ENCODE measurements at places on chromosomes 3 and 15. TPM values are rescaled to one million over a fixed set of nuclear protein-coding genes. Genes with fewer than 3 reads are reported as not detected.

DNA sequence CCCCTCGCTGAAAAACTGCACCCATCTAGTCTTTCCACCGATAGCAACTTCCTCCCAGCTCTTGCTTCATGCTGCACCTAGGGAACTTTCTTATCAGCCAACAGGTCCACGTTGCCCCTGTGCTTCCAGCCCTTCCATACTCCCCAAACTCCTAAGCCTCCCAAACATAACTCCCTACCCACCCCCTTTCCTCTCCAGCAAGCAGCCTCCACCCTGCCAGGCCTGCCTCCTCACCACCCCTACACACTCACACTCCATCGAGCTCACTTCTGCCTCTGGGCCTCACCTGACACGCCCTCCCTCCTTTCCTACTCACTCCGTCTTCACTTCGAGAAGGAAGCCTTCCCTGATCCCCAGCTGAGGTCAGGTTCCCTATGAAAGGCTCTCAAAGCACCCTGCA is 8.1 kb downstream of the INSYN1 start:
- DNase-seq = no peak
- no peak overlapping the region for H3K4me3 ChIP-seq
- no peak overlapping the region for H3K27ac ChIP-seq

GRCh38 chr3:55859305-55859704 is 372.2 kb upstream of the WNT5A start:
- H3K27me3 ChIP-seq = no peaks in the 10 kb centered on the region
- no peaks in the 10 kb centered on the region for H3K4me1 ChIP-seq
- no peaks in the 10 kb centered on the region for H3K36me3 ChIP-seq
- DNase-seq = no peak

DNA sequence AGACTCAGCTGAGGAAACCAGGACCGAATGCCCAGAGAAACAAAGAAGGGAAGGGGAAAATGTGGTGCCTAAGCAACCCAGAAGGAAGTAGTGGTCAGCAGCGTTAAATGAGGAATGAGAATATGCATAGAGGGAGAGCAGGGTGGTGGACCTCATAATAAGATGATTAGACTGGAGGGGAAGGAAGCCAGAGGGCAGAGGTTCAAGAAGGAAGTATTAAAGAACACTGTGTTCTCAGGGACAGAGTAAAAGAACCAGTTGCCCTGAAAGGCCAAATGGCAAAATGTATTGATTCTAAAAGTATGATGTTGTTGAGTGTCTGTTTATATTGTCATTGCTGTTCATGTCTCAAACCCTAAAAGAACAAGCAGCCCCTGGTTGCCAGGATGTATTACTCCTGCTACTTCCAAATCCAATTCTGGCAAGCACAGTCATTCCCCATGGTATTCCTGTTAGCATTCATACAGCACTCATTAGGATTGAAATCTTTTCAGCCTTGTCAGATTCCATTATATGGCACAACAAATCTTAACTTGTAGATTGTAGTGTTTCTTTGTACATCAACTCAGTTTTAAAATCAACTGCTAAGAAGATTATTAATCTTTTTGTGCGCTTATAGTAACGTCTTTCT is 23.4 kb downstream of the P2RY1 start:
- no peaks in the 10 kb centered on the region for H3K36me3 ChIP-seq
- no peaks in the 10 kb centered on the region for H3K27me3 ChIP-seq
- H3K4me3 ChIP-seq = no peak overlapping the region
- no peak overlapping the region for H3K27ac ChIP-seq
- no peak for DNase-seq

GRCh38 chr15:60584355-60584998 is 105.5 kb upstream of the ICE2 start:
- no peaks in the 10 kb centered on the region for H3K36me3 ChIP-seq
- no peak for DNase-seq

The SAMMSON gene
- total RNA-seq = 0.62 TPM

The SV2B gene
- 1.1 TPM for total RNA-seq

- no peak for DNase-seq
- H3K4me1 ChIP-seq = no peaks in the 10 kb centered on the region
- no peak overlapping the region for H3K27ac ChIP-seq
- H3K27me3 ChIP-seq = no peaks in the 10 kb centered on the region
These were observed 4.0 kb upstream of the IL17RE start for GRCh38 chr3:9898467-9899241.

The TPRA1 gene
- 72.5 TPM for total RNA-seq

The PYGO1 gene
- 38.0 TPM for total RNA-seq

The HYKK gene
- total RNA-seq = 11.6 TPM

The GTF2A2 gene
- 27.2 TPM for total RNA-seq

The FGF7 gene
- 57.6 TPM for total RNA-seq

DNA sequence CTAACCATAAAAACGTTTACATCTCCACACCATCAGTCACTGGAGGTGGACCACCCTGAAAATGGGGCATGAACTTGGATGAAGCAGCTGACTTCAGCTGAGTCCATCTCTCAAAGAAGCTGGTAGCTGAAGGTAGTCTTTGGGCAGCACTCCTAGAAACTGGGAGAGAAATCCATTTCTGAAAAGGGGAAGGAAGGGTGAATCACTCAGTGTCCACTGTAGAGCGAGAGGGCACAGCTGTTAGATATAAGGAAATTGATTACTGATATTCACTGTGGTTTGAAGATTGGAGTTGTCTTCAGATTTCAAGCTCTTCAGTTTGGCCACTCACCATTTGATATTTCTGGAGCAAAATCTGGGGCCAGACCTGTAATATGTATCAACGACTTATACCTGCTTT is 499.0 kb upstream of the UBE2E2 start:
- no peaks in the 10 kb centered on the region for H3K27me3 ChIP-seq
- no peak for DNase-seq
- no peaks in the 10 kb centered on the region for H3K36me3 ChIP-seq
- no peak overlapping the region for H3K27ac ChIP-seq
- H3K4me3 ChIP-seq = no peak overlapping the region

GRCh38 chr15:39535466-39535865 is 45.4 kb upstream of the THBS1 start:
- H3K4me3 ChIP-seq = no peak overlapping the region
- H3K27ac ChIP-seq = no peak overlapping the region
- no peaks in the 10 kb centered on the region for H3K4me1 ChIP-seq
- H3K27me3 ChIP-seq = no peaks in the 10 kb centered on the region

- H3K27ac ChIP-seq = no peak overlapping the region
- no peaks in the 10 kb centered on the region for H3K36me3 ChIP-seq
- H3K4me1 ChIP-seq = no peaks in the 10 kb centered on the region
- DNase-seq = no peak
- no peaks in the 10 kb centered on the region for H3K27me3 ChIP-seq
These were observed 468.4 kb upstream of the UBE2E2 start for GRCh38 chr3:22734756-22735155.

The GOLGA8T gene
- total RNA-seq = not detected

- H3K36me3 ChIP-seq = no peaks in the 10 kb centered on the region
- no peaks in the 10 kb centered on the region for H3K27me3 ChIP-seq
- DNase-seq = no peak
- no peaks in the 10 kb centered on the region for H3K4me1 ChIP-seq
- H3K4me3 ChIP-seq = no peak overlapping the region
These were observed 675.6 kb downstream of the TBL1XR1 start for GRCh38 chr3:176521531-176522175.

The ATP2B2 gene
- 0.29 TPM for total RNA-seq

- no peak overlapping the region for H3K4me3 ChIP-seq
- no peak overlapping the region for H3K27ac ChIP-seq
- H3K36me3 ChIP-seq = no peaks in the 10 kb centered on the region
- no peaks in the 10 kb centered on the region for H3K27me3 ChIP-seq
- H3K4me1 ChIP-seq = no peaks in the 10 kb centered on the region
These were observed 4.9 kb downstream of the NT5DC2 start for GRCh38 chr3:52528586-52529375.

The OR5H6 gene
- not detected for total RNA-seq

GRCh38 chr3:197181741-197182140 is 116.7 kb downstream of the DLG1 start:
- H3K4me3 ChIP-seq = no peak overlapping the region
- no peaks in the 10 kb centered on the region for H3K27me3 ChIP-seq
- no peak overlapping the region for H3K27ac ChIP-seq
- DNase-seq = peak; percentile 24
- no peaks in the 10 kb centered on the region for H3K36me3 ChIP-seq

DNA sequence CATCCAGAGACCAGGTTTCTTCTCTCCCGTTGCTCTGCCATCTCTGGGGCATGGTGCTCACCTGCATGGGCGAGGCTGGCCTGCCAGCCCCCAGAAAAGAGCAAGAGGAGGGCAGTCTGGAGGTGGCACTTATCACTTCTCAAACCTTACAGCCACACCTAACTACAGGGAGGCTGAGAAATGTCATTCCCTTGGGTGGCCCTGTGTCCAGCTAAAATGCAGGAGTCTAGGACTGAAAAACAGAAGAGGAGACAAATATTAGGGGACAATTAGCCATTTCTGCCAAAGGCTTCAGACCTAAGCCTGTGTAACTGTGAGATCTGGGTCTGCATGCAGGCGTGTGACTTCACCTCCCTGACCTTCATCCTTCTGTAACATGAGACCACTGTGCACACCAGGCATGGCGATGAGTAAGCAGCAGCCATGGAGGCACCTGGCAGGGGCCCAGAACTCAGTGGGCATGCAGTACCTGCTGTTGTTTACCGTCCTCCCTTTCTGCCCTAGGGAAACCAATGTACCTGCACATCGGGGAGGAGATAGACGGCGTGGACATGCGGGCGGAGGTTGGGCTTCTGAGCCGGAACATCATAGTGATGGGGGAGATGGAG is 83.4 kb downstream of the MESD start:
- H3K36me3 ChIP-seq = no peaks in the 10 kb centered on the region
- H3K27ac ChIP-seq = no peak overlapping the region
- no peak overlapping the region for H3K4me3 ChIP-seq

GRCh38 chr3:46090161-46090591 is 62.9 kb upstream of the XCR1 start:
- H3K36me3 ChIP-seq = no peaks in the 10 kb centered on the region
- no peak for DNase-seq
- H3K4me1 ChIP-seq = no peaks in the 10 kb centered on the region
- H3K4me3 ChIP-seq = no peak overlapping the region
- no peaks in the 10 kb centered on the region for H3K27me3 ChIP-seq

DNA sequence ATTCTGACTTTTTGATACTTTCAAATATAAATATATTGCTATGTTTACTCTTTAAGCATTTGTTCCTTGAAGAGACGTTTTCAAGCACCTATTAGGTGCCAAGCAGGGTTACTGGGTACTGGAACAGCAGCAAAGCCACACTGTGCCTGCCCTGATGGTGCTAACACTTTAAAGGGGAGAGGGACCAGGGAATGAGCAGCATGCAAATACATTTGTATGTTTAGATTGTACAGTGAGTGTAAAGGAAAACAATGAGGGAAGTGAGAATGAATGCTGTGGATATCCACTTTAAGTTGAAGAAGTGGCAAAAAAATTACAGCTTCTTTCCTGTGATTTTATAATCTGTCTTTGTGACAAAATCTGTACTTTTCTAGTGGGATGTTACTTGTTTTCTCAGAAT is 400.2 kb upstream of the ATP11B start:
- DNase-seq = no peak
- H3K27me3 ChIP-seq = no peaks in the 10 kb centered on the region
- no peaks in the 10 kb centered on the region for H3K4me1 ChIP-seq

The SMCO1 gene
- total RNA-seq = not detected

The NUP210 gene
- total RNA-seq = 3.5 TPM

GRCh38 chr3:79314962-79315361 is 452.8 kb downstream of the ROBO1 start:
- H3K4me1 ChIP-seq = no peaks in the 10 kb centered on the region
- no peaks in the 10 kb centered on the region for H3K27me3 ChIP-seq
- no peak for DNase-seq
- H3K36me3 ChIP-seq = no peaks in the 10 kb centered on the region
- H3K27ac ChIP-seq = no peak overlapping the region

- H3K27ac ChIP-seq = no peak overlapping the region
- H3K4me1 ChIP-seq = no peaks in the 10 kb centered on the region
- no peak for DNase-seq
- H3K36me3 ChIP-seq = no peaks in the 10 kb centered on the region
- H3K27me3 ChIP-seq = no peaks in the 10 kb centered on the region
- no peak overlapping the region for H3K4me3 ChIP-seq
These were observed 13.4 kb upstream of the RTP1 start for GRCh38 chr3:187183903-187184302.

GRCh38 chr15:83714939-83715628 is 61.2 kb downstream of the ADAMTSL3 start:
- H3K4me3 ChIP-seq = no peak overlapping the region
- no peaks in the 10 kb centered on the region for H3K36me3 ChIP-seq
- DNase-seq = no peak
- no peaks in the 10 kb centered on the region for H3K4me1 ChIP-seq
- H3K27ac ChIP-seq = no peak overlapping the region

DNA sequence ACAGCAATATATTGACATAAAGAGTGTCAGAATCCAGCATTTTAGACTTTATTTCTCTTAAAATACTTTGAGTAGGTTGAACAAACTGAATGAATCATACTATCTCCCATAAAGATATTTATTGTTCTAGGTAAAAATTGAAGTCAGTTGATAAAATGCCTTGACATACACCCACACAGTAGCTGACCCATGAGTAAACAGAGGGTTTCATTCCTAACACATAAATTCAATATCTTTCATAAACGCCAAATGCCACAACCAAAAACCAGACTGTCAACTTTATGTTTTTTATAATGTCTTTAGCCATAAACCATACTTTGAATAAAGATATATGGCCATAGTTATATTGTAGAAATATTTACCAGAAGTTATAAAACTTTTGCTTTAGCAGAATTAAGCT is 742.4 kb downstream of the NAALADL2 start:
- no peaks in the 10 kb centered on the region for H3K4me1 ChIP-seq
- H3K4me3 ChIP-seq = no peak overlapping the region
- no peaks in the 10 kb centered on the region for H3K36me3 ChIP-seq
- H3K27ac ChIP-seq = no peak overlapping the region
- no peak for DNase-seq

The GP9 gene
- 0.35 TPM for total RNA-seq

- no peaks in the 10 kb centered on the region for H3K36me3 ChIP-seq
- H3K4me3 ChIP-seq = no peak overlapping the region
- peaks cover 10% of the 10 kb centered on the region for H3K4me1 ChIP-seq
These were observed 49.0 kb downstream of the CLDN11 start for GRCh38 chr3:170467571-170468147.

The ANKRD34C gene
- not detected for total RNA-seq

DNA sequence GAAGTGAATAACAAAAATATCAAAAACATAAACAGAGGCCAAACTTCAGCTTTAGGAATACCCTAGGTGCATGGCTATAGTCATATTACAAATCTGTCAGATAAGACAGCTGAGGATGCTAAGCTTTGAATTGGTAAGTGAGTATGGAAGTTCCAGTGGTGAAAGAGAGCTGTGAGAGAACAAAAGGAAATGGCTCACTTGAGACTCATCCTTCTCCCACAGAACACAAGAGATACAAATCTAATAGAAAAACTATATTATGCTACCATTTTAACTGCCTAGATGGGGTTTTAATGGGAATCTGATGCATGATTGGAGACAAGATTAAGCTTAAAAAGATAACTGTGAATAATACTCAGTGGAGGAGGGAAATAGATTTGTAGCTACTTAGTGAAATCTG is 21.5 kb upstream of the PEX5L start:
- DNase-seq = no peak
- no peaks in the 10 kb centered on the region for H3K27me3 ChIP-seq
- no peaks in the 10 kb centered on the region for H3K4me1 ChIP-seq
- H3K4me3 ChIP-seq = no peak overlapping the region
- no peaks in the 10 kb centered on the region for H3K36me3 ChIP-seq

The CCR1 gene
- 5.0 TPM for total RNA-seq
